ENCODE measurements at places on chromosomes 1 and 21.
A peak's percentile ranks its signal among the peaks of the same experiment; 100 is the strongest.

GRCh38 chr1:35726450-35727433, 8.1 kb upstream of the C1orf216 start:
- DNase-seq, result peak; percentile 61

DNA sequence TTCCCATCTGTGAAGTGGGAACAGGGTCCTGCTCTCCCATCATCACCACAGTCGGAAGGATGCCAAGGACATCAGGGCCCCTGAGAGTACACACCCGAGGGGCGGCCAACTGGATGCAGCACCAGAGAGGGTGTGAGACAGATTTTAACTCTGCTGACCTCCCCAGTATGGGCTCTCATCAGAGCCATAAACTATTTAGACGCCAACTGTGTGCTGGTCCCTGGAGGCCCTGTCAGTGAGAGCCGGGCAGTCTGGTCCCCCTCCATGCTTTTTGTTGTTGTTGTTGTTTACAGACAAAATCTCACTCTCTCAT, 1.7 kb downstream of the FGR start:
- DNase-seq, result no peak

DNA sequence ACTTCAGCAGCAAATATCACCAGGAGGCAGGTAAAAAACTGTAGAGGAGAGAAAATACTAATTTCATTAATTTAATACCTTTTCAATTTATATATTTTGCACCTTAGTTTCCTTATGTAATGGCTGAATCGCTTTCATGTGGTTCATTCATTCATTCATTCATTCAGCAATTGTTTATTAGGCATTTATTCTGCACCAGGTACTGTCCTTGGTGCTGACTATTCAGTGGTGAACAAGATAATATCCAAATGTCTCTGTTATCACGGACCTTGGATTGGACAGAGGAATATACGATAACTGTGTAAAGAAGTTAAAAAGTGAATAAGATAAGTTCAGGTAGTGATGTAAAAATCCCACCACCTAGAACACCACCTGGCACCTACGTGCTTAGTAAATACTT, 28.8 kb downstream of the TSPAN2 start:
- DNase-seq, result no peak

- DNase-seq, result no peak
These were observed 122.5 kb upstream of the KCNJ15 start for GRCh38 chr21:38134084-38134873.

DNA sequence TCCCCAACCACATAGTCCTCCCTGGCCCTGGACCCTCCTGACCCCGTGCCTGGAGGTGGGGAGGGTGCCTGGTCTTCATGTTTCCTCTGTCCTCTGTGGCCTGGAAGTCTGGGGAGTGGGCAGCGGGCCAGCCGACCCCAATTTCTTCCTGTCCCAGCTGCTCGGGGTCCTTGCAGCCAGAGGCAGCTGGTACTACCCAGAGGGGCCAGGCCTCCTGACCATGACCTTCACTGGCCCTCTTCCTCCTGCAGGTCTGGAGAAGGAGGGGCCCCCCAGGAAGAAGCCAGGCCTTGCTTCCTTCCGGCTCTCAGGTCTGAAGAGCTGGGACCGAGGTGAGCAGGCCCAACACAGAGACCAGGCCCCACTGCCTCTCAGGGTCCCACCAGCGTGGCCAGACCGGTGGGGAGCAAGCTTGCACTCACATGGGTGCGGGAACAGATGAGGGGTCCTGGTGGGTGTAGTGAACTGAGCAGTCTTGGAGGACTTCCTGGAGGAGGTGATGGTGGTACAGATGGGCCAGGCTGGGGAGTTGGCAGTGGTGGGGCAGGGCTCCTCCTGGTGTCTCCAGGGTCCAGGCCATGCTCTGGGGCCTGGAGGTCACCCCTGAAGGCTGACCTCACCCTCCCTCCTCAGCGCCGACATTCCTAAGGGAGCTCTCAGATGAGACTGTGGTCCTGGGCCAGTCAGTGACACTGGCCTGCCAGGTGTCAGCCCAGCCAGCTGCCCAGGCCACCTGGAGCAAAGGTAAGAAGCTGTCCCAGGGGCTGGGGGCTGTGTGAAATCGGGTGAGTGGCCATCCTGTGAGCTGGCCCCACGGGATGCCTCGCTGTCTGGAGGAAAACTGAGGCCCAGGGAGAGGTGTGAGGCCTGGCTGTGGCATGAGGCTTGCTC, 32.7 kb downstream of the TRIM11 start:
- no peak for DNase-seq

DNA sequence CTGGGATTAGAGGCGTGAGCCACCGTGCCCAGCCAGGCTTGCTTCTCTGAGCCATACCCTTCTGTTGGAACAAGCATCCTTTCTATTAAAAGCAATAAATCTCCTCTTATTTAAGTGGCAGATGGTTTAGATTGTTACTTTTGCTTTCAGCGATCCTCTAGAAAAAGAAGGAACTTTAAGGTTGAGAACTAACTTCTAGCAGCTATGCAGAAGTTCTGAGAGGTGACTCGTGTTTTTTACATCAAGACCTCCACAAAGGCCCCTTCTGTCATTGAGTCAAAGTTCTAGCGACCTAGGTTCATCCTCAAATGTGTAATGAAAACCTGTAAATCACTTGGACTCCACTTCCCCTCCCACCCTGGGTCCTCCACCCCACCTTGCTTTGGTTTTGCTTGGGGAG, 30.8 kb downstream of the PLEKHO1 start:
- no peak for DNase-seq

- no peak for DNase-seq
These were observed 6.9 kb downstream of the TTC13 start for GRCh38 chr1:230971771-230972170.

- no peak for DNase-seq
These were observed 316.4 kb upstream of the ADGRL2 start for GRCh38 chr1:81484284-81484683.

DNA sequence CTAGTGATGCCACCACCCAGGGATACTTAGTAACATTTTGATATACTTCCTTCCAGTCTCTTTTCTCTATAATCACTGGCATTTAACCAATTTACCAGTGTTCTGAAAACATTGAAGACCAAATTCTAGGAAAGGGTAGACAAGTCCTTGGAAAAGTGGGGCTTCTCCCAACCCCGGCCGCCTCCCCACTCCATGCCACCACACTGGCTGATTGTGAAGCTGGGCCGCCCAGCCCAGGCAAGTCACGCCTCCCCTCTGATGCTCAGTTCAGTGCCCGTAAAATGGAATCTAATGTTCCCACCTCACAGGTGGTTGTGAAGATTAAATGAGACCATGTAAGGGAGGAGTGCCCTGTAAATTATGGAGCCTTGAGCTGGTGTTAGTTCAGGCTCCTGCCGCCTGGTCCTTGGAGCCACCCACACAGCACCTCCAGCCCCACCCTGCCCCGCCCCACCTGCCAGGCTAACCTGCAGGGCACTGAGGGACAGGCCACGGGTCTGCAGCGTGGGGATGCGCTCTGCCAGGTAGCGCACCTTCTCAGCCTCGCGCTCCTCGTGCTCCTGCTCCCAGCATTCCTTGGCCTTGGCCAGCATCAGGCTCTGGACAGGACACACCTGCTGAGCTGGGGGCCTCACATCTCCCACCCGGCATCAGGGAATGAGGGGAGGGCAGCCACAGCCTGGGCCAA, 7.3 kb downstream of the TNNI1 start:
- no peak for DNase-seq

- DNase-seq, result no peak
These were observed 206.8 kb downstream of the SLC45A1 start for GRCh38 chr1:8524627-8525157.

DNA sequence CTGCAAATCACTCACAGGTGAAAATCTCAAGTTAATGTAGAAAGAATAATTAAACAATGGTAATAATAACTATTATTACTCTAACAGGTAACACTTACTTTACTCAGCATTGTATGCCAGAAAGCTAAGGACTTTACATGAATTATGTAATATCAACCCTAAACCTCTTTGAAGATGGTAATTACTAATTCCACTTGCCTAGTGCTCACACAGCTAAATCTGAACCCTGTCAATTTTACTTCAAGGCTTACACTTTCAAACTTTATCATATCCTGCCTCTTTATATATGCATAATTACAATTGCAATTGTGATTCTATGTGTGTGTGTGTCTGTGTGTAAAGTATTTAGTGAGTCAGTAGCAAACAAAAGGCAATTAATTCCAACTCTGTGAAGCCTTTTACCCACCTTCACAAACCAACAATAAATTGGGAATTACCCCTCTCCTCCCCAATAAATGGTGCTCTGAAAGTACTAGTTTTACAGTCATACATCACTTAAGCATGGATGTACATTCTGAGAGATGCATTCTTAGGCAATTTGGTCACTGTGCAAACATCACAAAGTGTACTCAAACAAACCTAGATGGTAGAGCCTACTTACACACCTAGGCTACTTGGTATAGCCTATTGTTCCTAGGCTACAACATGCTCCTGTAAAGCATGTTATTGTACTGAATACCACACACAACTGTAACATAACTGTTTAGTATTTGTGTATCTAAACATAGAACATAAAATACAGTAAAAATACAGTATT, 5.9 kb downstream of the ZNF644 start:
- DNase-seq, result no peak

GRCh38 chr1:16167331-16168143, 11.7 kb upstream of the EPHA2 start:
- no peak for DNase-seq

DNA sequence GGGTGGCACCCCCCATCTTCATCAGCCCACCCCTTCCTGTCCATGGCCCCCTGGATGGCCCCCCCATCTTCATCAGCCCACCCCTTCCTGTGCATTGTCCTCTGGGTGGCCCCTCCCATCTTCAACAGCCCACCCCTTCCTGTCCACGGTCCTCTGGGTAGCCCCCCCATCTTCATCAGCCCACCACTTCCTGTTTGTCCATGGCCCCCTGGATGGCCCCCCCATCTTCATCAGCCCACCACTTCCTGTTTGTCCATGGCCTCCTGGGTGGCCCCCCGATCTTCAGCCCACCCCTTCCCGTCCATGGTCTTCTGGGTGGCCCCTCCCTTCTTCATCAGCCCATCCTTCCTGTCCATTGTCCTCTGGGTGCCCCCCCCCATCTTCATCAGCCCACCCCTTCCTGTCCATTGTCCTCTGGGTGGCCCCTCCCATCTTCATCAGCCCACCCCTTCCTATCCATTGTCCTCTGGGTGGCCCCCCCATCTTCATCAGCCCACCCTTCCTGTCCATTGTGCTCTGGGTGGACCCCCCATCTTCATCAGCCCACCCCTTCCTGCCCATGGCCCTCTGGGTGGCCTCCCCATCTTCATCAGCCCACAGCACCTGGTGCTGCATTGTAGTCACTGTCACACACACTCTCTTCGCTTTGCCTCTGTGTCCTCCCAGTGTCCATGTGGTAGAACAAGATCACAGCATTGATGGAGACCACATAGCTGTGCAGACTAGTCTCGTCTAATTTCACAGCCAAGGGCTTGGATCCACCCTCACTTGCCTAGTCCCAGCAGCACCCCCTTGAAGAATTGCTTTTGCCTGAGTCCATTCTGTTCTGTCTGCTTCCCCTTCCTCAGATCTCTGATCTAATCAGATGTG, 95.9 kb downstream of the PCBP3 start:
- DNase-seq, result no peak

DNA sequence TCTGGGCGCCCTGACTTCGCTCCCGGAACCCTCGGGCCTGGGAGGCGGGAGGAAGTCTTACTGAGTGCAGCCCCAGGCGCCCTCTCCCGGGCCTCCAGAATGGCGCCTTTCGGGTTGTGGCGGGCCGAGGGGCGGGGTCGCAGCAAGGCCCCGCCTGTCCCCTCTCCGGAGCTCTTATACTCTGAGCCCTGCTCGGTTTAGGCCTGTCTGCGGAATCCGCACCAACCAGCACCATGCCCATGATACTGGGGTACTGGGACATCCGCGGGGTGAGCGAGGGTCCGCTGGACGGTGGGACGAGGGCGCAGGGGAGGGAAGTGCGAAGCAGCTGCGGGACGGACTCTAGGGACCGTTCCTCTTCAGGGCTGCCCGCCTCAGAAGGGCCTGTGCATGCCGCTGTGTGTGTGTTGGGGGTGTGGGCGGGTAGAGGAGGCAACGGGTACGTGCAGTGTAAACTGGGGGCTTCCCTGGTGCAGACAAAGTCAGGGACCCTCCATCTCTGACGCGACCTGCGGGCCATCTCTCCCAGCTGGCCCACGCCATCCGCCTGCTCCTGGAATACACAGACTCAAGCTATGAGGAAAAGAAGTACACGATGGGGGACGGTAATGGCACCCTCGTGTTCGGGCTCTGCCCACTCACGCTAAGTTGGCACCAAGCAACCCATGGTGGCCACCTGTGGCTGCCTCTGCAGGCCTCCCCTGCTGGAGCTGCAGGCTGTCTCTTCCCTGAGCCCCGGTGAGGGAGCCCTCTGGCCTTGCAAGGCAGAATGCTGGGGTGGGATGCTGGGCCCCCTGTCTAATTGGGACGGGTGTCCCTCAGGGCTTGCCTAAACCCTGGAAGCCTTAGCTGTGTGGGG, at the start of gene GSTM1:
GSTM1 (plus strand) TSS at position 177 of the 859 bp plus-strand sequence; CDS start at position 234, 57 bp downstream.
- DNase-seq, result peak; percentile 87

- DNase-seq, result no peak
These were observed 29.2 kb upstream of the WNT4 start for GRCh38 chr1:22171951-22172715.

- DNase-seq, result peak; percentile 93
These were observed at the start of gene CZIB for GRCh38 chr1:53220171-53220961. CZIB (minus strand) TSS chr1:53220634; CDS start chr1:53220575, 59 bp downstream.

- no peak for DNase-seq
These were observed 113.9 kb upstream of the DPT start for GRCh38 chr1:168842916-168843315.

- no peak for DNase-seq
These were observed 4.2 kb downstream of the CD244 start for GRCh38 chr1:160858507-160858906.

GRCh38 chr1:89681045-89681729, 48.3 kb downstream of the LRRC8C start:
- peak; percentile 42 for DNase-seq

GRCh38 chr1:196723325-196724185, 51.1 kb upstream of the CFHR3 start:
- DNase-seq, result peak; percentile 21

- DNase-seq, result no peak
These were observed 203.0 kb downstream of the SLC35F3 start for GRCh38 chr1:234107416-234108021.

DNA sequence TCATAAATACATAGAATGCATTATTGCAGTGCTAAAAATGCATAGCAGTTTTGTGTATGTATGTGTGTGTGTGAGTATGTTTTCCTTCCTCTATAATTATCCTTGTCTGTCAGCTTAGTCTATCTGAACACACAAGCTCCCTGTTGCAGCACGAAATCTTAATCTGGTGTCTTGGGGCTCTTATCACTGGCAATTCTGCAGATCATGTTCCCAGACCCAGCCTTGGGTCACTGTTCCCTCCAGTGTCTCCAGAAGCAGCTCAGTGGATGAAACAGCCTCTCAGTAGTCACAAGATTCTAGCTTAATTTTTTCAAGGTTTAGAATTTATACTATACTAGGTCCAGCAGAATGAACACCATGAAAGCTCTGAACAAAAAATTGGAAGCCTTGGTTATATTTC, 777.9 kb downstream of the MRPL39 start:
- DNase-seq, result no peak

GRCh38 chr1:68268896-68269483, 36.7 kb upstream of the WLS start:
- DNase-seq, result peak; percentile 59
